ENCODE measurements at places on chromosomes 12 and 14. TPM values are rescaled to one million over a fixed set of nuclear protein-coding genes. Genes with fewer than 3 reads are reported as not detected.
A peak's percentile ranks its signal among the peaks of the same experiment; 100 is the strongest.

DNA sequence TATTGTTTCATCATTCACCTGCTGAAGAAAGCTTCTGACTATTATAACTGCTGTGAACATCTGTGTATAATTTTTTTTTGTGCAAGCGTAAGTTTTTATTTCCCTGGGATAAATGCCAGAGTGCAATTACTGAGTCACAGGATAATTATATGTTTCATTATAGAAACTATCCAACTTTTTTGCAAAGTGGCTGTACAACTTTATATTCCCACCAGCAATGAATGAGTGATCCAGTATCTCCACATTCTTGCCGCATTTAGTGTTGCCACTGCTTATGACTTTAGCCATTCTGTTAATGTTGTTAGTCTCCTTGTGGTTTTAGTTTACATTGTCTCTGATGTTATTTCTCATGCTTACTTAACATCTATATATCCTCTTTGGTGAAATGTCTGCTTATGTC, 88.1 kb upstream of the CCDC175 start:
- H3K4me3 ChIP-seq = no peak overlapping the region
- H3K27ac ChIP-seq = no peak overlapping the region
- no peaks in the 10 kb centered on the region for H3K36me3 ChIP-seq
- no peaks in the 10 kb centered on the region for H3K4me1 ChIP-seq
- peaks cover 3% of the 10 kb centered on the region for H3K27me3 ChIP-seq

Gene MAP1LC3B2
- 2.1 TPM for total RNA-seq

Gene AQP5
- 0.24 TPM for total RNA-seq

- H3K27me3 ChIP-seq = no peaks in the 10 kb centered on the region
- H3K36me3 ChIP-seq = no peaks in the 10 kb centered on the region
- H3K4me3 ChIP-seq = no peak overlapping the region
- H3K4me1 ChIP-seq = peaks cover 22% of the 10 kb centered on the region
- no peak for DNase-seq
- H3K27ac ChIP-seq = peak overlapping the region; percentile 9
These were observed 467.1 kb downstream of the ATP23 start for GRCh38 chr12:58408516-58408915.

- H3K4me3 ChIP-seq = no peak overlapping the region
- peaks cover 4% of the 10 kb centered on the region for H3K4me1 ChIP-seq
- no peak overlapping the region for H3K27ac ChIP-seq
- DNase-seq = no peak
- no peaks in the 10 kb centered on the region for H3K36me3 ChIP-seq
These were observed 9.3 kb downstream of the CCDC196 start for GRCh38 chr14:66495218-66496098.

GRCh38 chr12:116855744-116856470, 25.3 kb downstream of the HRK start:
- H3K27ac ChIP-seq = no peak overlapping the region
- H3K4me3 ChIP-seq = no peak overlapping the region
- peaks cover 2% of the 10 kb centered on the region for H3K4me1 ChIP-seq
- H3K27me3 ChIP-seq = peaks cover 34% of the 10 kb centered on the region
- DNase-seq = no peak

Measured in osteocyte (in vitro differentiated cells).